ENCODE measurements at places on chromosomes 11 and 22.

DNA sequence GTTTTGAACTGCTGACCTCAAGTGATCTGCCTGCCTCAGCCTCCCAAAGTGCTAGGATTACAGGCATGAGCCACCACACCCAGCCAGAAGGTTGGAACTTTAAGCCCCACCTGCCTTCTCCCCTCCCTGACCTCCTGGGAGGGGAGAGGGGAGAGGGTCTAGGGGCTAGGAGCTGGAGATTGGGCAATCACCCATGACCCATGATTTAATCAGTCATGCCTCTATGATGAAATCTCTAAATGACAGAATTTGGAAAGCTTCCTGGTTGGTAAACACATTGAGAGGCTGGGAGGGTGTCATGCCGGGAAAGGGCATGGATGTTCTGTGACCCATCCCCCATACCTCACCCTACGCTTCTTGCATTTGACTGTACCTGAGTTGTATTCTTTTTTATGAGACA, 17.1 kb upstream of the TFIP11 start:
- DNase-seq: no peak

DNA sequence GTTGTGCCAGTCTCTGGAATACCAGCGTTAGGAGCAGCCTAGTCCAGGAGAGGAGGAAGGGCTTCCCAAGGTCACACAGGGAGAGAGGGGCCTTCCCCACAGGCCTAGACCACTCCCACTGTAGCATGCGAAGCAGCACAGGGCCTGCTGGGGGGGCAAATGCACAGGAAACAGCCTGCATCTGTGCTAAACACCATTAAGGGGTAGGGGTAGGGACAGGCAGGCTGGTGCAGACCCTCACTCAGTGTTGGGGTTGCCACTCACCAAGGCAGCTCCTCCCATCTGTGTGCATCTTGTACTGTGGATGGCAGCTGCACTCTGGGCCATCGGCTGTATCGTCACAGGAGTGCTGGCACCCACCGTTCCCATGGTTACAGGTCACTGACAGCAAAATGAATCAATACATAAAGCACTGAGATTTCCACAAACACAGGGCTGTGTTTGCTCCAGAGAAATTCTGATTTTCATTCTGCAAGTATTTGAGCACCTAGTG, 24.9 kb downstream of the SCUBE2 start:
- no peak for DNase-seq

- DNase-seq: no peak
These were observed 4.1 kb upstream of the ARHGAP20 start for GRCh38 chr11:110716361-110716760.

GRCh38 chr22:43850529-43850928, 11.8 kb downstream of the SULT4A1 start:
- no peak for DNase-seq

DNA sequence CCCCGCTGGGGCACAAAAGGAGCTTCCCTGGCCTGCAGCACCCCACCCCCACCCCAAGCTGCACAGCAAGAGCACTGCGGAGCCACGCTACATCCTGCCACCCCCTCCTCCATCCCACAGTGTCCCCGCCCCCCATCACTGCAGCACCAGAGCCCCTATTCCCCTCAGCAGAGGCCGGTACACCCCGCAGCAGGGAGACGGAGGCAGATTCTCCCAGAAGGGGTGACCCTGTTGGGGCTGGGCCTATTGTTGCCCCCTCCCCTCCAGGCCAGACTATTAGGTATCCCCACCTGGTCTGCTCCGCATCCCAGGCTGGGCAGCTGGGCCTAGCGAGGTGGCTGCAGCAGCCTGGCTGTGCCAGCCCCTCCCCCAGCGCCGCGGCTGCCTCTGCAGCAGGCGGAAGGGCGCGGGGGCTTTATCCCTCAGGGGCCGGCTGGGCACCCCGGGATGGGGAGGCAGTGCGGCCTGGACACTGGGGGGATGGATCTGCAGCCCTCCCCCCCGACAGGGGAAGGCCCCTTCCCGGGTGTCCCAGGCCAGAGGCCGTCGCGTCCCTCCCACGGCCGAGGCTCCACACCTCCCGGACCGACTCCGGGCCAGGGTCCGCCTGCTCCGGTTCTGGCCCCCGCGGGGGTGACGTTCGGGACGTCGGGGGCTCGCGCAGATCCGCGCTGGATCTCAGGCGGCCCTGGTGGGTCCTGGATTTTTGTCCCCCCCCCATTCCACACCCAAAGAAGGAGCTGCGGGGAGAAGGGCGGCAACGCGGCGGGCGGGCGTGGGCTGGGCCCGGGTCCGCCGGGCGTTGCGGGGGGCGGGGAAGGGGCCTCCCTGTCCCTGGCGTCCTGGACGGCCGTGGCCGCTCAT, 943 bp downstream of the DUSP8 start:
- no peak for DNase-seq

DNA sequence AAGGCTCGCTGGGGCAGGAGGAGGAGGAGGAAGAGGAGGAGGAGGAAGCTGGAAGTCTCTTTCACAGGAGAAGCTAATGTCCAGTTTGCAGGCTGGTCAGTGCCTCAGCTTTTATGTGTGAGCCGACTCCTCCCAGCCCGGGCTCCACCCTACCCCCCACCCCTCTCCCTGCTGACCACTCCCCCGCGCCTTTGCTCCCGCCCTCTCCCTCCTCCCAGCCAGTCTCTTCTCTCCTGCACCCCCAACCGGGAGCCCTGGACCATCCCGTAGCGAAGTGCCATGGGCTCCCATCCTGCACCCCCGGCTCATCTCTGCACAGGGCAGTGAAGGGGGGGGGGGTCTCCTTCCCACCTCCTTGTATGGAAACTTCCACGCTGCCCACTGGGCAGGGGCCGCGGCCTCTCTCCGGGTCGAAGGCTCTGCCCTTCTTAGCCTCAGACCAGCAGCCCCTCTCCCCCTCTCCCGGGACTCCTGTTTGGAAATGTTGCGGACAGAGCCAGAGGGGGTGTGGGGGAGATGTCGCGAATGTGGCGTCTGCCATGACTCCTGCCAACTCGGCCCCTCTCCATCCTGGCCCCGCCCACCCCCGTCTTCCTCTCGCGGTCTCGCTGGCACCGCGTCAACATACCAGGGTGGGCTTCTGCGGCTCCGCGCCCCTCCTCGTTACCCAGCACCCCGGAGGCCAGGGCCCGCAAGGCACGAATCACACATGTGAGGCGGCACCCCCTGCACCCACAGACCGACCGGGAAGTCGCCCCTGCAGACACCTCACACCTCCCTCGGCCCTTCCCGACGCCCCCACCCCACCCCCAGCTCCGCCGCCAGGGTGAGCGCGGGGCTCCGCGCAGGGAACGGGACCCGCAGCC, 1.8 kb downstream of the IGF2 start:
- no peak for DNase-seq

Data from HS-5 (cell line).